ENCODE measurements at places on chromosomes 12 and 14.

- no peaks in the 10 kb centered on the region for H3K4me1 ChIP-seq
- no peaks in the 10 kb centered on the region for H3K36me3 ChIP-seq
- H3K4me3 ChIP-seq = no peak overlapping the region
- H3K27me3 ChIP-seq = no peaks in the 10 kb centered on the region
- no peak overlapping the region for H3K27ac ChIP-seq
Observed at GRCh38 chr14:63671987-63672386, 30.3 kb upstream of the WDR89 start.

DNA sequence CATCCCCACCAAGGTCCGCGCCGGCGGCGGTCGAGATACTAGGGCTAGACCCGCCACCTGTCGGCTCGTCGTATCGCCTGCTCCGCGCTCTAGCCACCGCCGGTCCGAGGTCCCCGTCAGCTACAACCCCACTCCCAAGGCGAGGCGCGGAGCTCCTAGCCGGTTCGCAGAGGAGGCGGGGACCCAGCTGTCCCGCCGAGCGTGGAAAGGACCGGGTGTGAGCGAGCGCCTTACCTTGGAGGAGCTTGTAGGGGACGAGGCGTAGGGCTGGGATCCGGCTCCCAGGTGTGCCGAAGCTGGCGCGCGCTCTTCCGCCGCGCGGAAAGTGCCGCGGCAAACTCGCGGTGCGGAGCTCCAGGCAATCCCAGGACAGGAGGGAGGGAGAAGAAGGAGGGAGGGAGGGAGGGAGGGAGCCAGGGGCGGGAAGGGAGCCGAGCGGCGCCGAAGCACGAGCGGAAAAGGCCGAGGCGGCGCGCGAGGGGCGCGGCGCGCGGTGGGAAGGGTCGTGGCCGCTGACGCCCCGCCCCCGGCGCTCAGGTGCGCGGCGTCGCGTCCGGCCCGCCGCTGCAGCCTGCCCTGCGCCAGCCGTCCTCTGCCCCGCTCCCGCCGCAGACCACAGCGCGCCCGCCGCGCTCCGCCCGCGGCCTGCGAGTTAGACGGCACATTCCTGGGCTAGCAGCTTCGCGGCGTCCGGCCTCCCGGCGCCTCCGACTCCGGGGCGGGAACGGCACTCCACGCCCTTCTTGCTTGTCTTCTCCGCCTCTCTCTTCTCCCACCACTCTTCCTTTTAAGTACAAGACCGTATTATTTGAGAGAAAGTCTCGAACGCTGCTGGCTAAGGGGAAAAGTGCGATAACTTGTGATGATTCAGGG is at the start of gene PAWR:
TSS of gene PAWR (minus strand) at position 327 of the 873 bp plus-strand sequence. CDS start 720 bp downstream, outside the sequence.
- peaks cover 9% of the 10 kb centered on the region for H3K4me1 ChIP-seq
- peaks cover 5% of the 10 kb centered on the region for H3K27me3 ChIP-seq
- H3K36me3 ChIP-seq = no peaks in the 10 kb centered on the region
- peak within 1 kb of the TSS; percentile 89 for H3K4me3 ChIP-seq
- DNase-seq = peak; percentile 77
- peak within 1 kb of the TSS; percentile 56 for H3K27ac ChIP-seq

DNA sequence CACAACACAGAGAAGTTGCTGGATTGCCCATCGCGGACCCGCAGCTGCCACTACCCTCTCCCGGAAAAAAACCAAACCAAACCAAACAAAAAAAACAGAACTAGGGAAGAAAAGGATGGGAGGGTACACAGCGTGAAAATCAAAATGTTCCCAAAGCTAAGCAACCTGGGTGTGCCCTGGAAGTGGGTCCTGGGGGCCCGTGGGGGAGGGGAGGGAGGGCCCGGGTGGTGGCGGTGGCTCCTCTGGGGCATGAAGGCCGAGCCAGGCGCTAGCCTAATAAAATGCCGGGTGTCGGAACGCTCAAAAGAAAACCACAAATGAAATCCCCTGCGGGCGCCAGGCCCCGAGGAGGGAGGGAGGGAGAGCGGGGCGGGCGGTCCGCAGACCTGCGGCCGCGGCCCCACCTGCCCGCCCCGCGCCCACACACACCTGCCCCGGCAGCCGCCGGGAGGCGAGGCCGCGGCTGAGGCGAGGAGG is 787 bp downstream of the HECTD4 start:
- peak overlapping the region; percentile 46 for H3K4me3 ChIP-seq
- no peaks in the 10 kb centered on the region for H3K27me3 ChIP-seq
- H3K4me1 ChIP-seq = peaks cover 15% of the 10 kb centered on the region
- H3K27ac ChIP-seq = peak overlapping the region; percentile 87

DNA sequence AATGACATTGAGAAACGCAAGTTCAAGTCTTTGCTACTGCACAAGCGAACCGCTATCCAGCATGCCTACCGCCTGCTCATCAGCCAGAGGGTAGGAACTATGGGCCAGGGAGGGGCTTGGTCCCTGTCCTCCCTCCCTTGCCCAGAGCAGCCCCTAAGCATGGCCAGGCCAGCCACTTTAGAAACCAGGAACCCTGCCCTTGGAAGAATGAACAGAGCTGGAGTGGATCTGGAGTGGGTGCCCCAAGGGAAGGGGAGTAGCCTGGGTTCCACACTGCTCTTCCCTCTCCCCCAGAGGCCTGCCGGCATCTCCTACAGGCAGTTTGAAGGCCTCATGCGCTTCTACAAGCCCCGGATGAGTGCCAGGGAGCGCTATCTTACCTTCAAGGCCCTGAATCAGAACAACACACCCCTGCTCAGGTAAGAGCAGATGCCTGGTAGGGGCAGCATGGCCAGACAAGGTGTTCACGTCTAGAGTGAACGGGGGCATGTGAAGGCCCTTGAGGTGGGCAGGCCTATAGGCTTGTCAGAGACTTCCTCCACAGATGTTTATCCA is 55.8 kb downstream of the TPCN1 start:
- peaks cover 2% of the 10 kb centered on the region for H3K4me1 ChIP-seq
- peaks cover 20% of the 10 kb centered on the region for H3K36me3 ChIP-seq
- no peak for DNase-seq
- no peak overlapping the region for H3K4me3 ChIP-seq

GRCh38 chr12:52372216-52373154 is 5.2 kb upstream of the KRT85 start:
- no peaks in the 10 kb centered on the region for H3K4me1 ChIP-seq
- H3K27ac ChIP-seq = no peak overlapping the region
- H3K4me3 ChIP-seq = no peak overlapping the region
- no peaks in the 10 kb centered on the region for H3K36me3 ChIP-seq
- peak; percentile 90 for DNase-seq

- H3K36me3 ChIP-seq = no peaks in the 10 kb centered on the region
- peak overlapping the region; percentile 2 for H3K27ac ChIP-seq
- H3K4me1 ChIP-seq = peaks cover 36% of the 10 kb centered on the region
- H3K27me3 ChIP-seq = no peaks in the 10 kb centered on the region
Observed at GRCh38 chr12:71684081-71684480, 1.8 kb upstream of the TMEM19 start.
